Panc1 (cell line): ENCODE measurements at places on chromosomes 6 and 20. TPM values are rescaled to one million over a fixed set of nuclear protein-coding genes. Genes with fewer than 3 reads are reported as not detected.

MYB gene
- total RNA-seq = 1.3 TPM

MRAP2 gene
- total RNA-seq = 2.5 TPM

MOG gene
- total RNA-seq = not detected

NOX3 gene
- total RNA-seq = not detected

DTD1 gene
- total RNA-seq = 23.6 TPM

EDN1 gene
- 15.1 TPM for total RNA-seq

FAM83C gene
- not detected for total RNA-seq

TRIM31 gene
- not detected for total RNA-seq

PSMB8 gene
- total RNA-seq = 43.8 TPM

VARS2 gene
- total RNA-seq = 42.7 TPM
